ENCODE measurements at places on chromosomes 4 and X.

DNA sequence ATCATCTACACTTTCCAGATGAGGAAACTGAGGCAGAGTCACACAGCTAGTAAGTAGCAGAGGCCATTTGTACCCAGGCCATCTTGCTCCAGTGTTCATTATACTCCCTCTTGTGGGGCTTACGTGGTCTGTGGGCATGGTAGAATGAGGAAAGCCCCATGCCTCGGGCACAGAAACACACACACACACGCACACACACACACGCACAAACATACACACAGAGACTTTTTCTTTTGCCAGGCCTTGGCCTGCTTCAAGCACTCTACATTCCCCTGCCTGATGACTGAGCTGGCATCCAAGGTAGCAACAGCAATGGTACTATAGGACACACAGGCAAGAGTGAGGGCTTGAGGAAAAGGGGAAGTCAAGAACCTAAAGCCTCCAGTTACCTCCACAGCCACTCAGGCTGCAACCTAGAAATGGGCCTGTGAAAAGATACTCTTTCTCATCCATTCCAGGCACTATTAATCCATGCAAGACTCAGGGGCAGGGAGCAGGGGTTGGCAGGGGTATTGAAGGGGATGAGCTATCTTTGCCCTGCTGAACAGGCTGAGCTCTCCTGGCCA is 43.6 kb downstream of the STARD8 start:
- no peak for DNase-seq

GRCh38 chr4:181245326-181245725 is 997.9 kb upstream of the TENM3 start:
- DNase-seq: no peak

GRCh38 chr4:52659722-52660261 is 691 bp upstream of the USP46 start:
- DNase-seq: peak; percentile 42

DNA sequence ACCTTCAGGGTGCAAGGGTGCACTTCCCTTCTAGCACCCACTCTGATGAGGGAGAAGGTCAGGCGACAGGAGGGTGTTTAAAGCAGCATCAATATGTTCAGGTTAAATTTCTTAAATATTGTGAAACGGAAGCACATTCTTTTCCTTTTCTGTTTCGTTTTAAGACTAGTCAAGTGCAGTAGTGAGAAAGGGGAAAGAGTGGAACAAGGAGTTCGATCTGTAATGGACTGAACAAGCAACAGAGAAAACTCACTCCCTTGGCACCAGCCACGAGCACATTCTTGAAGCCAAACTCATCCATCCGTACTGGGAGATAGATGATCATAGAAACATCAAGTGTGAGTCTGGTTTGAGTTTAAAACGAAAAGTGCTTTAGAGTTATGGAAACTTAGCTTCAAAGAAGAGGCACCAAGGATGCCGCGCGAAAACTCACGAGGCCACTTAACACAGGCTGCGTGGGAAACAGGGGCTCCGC is 815 bp downstream of the FAM53A start:
- DNase-seq: no peak

DNA sequence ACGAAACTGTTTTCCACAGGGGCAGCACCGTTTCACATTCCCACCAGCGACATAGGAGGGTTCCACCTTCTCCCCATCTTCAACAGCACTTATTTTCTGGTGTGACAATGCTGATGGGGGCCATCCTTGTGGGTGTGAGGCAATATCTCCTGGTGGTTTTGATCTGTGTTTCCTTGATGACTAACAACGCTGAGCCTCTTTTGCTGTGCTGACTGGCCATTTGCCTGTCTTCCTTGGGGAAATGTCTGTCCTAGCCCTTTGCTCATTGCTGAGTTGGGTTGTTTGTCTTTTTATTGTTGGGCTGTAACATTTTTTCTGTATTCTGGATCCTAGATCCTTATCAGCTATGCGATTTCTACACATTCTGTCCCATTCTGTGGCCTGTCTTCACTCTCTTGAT is 33.7 kb downstream of the ATP2B3 start:
- DNase-seq: no peak

- no peak for DNase-seq
These were observed 131.3 kb downstream of the SLC7A11 start for GRCh38 chr4:138110815-138111214.

GRCh38 chr4:87633243-87633642 is 16.8 kb upstream of the DMP1 start:
- DNase-seq: no peak

DNA sequence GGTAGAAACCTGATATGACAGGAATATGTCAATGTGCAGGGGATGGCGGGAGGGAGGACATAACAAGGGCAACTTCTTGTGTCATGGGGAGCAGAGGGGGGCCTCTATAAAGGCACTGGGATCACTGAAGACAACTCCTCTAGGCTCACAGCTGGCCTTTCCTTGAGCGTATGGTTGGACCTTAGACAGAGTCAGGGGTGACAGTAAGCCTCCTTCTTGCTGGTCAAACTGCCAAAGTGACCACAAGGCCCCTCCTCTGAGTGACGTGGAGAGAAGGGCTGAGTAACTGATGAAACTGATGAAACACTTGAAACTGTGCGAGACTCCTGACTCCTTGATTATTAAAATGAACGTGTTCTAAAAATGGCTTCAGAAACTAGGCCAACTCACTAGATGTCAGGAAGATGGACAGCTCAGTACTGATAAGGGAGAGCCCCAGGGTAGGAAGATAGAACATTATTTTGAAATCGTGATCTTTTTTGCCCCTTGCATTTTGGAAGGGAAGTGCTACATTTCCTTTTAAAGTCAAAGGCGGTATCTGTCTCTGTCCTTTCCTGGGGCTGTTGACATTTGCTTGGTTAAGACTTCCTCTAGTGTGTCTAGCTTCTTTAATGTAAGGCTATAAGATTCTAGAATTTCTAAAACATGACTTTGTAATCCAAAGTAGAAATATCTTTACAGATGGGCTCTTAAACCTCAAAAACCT is 1.6 kb downstream of the RAB33A start:
- DNase-seq: no peak

DNA sequence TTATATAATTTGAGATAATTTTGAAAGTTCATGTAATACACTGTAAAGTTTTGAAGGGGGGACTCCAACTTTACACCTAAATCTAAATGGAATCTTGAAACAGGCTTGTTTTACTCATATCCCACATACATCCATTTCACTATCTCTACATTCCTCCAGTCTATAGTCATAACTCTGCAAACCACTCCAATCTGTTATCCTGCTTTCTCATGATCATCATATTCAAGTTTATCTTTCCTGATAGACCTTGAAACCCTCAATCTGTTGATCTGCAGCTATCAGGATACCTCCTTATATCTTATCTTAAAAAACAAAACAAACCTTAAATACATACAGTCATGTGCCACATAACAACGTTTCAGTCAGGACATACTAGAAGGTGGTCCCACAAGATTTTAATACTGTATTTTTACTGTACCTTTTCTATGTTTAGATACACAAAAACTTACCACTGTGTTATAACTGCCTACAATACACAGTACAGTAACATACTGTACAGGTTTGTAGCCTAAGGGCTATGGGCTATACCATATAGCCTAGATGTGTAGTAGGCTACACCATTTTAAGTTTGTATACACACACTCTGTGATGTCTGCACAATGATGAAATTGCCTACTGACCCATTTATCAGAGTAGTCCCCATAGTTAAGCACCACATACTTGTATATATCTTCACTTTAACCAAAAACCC is 14.0 kb downstream of the CHIC2 start:
- DNase-seq: no peak

DNA sequence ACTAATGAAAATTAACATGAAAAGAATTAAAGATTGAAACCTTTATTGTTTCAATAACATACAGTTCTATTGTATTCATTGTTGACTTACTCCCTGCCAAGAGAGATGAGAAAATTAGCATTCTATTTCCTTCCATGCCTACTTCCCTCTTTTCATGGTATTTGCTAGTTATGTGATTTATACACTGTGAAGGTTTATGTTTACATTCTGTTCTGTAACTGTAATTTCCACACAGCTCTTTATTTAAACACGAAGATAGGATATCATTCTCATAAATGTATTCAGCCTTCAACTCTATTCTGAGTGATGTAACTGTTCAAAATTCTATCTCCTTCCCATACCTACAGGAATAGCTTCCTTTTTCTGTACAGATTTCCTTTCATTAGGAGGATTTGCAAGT is 6.6 kb downstream of the CCDC110 start:
- no peak for DNase-seq
